ENCODE measurements at places on chromosomes 13 and 19.

DNA sequence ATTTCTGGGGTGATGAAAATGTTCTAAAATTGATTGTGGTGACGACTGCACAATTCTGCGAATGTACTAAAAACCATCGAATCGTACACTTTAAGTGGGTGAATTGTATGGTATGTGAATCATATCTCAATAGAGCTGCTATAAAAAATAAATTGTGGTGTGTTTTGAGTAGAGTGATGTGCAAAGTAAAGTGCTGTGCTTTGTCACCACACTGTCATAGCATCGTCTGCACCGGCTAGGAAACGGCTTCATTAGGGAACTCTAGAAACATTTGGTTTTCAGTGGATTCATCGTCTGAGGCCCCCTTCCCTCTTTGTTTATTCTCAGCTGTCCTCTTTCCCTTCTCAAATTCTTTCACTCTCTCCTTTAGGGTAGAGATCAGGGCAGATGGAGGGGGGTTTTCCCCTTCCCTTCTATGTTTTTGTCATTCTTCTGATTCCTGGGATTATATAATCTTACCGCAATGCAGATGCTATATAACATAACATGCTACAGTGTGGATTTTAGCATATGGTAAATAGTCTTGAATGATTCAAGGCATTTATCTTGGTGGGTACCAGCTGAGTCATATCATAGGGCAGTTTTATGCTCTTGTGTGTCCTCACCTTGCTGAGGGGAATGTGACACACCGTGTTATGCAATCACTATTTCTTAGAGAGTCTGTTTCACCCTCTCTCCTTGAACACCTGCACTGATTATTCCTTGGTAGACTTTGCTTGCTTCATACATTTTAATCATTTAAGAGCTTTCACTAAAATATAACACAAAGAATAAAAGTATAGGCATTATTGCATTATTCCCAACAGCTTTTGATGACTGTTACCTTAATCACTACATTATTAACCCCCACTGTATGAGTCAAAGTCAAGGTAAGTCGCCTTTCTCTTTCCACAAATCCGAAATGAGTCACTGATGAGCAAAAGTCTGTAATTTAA, 239.4 kb downstream of the DCLK1 start:
- DNase-seq: no peak

- no peak for DNase-seq
These were observed 2.0 kb downstream of the ZNF431 start for GRCh38 chr19:21143854-21144253.

- no peak for DNase-seq
These were observed 665.7 kb upstream of the GPC6 start for GRCh38 chr13:92560883-92561282.

- no peak for DNase-seq
These were observed 1.8 kb downstream of the LIN37 start for GRCh38 chr19:35750167-35750566.

- no peak for DNase-seq
These were observed 15.8 kb downstream of the PRODH2 start for GRCh38 chr19:35796645-35797542.

DNA sequence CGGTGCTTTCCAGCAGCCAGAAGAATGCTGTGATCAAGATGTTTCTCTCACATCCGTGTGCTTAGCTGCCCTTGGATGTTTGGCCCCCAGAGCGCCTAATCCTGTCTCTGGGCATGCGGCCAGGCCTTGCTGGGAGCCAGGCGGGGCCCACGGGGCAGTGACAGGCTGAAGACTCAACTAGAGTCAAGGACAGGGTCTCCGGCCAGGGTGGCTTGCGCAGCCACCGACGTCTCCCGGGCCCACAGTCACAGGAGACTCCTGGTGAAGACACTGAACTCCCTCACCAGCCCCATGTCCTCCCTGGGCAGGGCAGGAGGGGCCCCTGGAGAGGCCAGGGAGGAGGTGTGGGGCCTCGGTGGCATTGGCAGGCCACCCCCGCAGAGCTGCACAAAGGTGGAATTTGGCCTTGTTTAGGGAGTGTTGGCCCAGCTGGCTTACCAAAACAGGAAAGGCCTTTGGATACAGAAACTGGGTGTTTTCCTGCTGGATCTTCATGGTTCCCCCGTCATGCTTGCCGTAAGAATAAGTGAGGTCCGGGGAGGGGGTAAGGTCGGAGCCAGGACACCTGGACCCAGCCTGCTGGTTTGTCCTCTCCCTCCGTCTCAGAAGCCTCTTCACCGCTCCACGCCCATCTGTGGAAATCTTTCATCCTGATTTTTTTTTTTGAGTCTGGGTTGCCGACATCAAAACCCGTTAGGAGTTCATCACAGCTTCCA, 10.0 kb upstream of the NDUFS7 start:
- peak; percentile 85 for DNase-seq

DNA sequence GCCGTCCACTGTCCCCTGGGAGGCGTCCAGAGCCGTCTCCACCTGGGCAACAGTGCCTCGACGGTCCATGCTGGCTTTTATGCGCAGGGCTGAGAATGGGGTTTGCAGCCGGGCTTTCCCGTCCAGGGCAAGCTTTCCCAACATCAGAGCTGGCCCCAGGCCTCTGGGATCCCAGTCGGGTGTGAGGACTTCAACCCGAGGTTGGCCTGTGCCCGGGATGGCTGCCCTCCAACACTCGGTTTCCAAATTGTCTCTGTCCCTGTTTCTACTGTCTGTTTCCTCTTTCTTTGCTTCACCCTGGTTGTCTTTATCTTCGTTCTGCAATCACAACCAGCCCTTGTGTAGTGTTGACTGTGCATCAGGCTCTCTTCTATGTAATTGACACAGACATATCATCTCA, at the start of gene IFNL4:
TSS of gene IFNL4 (minus strand) at position 51 of the 400 bp plus-strand sequence.
- DNase-seq: no peak

GRCh38 chr19:56134654-56134921, 6.5 kb upstream of the ZNF444 start:
- no peak for DNase-seq

- no peak for DNase-seq
These were observed 1700.1 kb upstream of the SLC10A2 start for GRCh38 chr13:104766319-104766718.

GRCh38 chr13:84641491-84641890, 759.2 kb upstream of the SLITRK1 start:
- DNase-seq: no peak

- no peak for DNase-seq
These were observed 3.5 kb upstream of the DOCK6 start for GRCh38 chr19:11265785-11266236.

- DNase-seq: no peak
These were observed 23.7 kb downstream of the HIF3A start for GRCh38 chr19:46320559-46320958.

DNA sequence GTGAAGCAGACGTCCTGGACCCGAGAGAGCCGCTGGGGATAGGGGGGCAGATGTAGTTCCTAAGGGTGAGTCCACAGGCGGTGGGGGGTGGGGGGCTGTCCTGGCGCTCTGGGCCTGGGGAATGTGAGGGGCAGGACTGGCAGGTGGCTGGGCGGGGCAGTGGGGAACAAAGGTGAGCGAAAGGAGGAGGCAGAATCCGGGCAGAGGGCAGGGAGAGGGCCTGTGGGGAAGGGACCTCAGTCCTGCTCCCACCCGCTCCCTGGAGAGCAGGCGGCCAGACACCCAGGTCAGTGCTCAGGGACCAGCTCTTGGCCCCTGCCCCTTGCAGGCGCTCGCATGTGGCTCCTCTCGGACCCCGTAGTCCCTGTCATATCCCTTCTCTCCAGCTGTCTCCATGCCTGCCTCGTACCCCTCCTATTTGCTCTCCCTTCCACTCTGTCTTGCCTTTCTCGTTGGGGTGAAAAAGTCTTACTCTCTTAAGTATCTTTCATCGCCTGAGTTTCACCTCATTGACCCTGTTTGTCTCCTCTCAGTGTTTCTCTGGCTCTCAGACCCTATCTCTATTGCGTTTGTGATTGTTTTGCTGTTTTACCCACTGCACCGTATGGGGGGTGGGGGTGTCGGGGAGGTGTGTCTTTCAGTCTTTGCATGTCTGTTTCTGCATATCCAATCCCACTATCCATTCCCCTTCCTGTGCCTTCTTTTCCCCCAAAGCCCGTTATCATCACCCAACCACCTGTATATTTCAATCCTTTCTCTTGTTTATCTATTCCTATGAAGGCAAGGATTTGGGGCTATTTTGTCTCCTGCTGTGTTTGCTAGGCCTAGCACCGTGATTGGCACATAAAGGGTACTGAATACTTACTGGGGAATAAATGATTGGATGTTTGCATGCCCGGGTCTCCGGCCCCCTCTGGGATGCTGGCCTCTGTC, 5.8 kb downstream of the SPHK2 start:
- DNase-seq: peak; percentile 84

Data from spleen (tissue), 13 donors.